ENCODE measurements at places on chromosomes 1 and 21.

DNA sequence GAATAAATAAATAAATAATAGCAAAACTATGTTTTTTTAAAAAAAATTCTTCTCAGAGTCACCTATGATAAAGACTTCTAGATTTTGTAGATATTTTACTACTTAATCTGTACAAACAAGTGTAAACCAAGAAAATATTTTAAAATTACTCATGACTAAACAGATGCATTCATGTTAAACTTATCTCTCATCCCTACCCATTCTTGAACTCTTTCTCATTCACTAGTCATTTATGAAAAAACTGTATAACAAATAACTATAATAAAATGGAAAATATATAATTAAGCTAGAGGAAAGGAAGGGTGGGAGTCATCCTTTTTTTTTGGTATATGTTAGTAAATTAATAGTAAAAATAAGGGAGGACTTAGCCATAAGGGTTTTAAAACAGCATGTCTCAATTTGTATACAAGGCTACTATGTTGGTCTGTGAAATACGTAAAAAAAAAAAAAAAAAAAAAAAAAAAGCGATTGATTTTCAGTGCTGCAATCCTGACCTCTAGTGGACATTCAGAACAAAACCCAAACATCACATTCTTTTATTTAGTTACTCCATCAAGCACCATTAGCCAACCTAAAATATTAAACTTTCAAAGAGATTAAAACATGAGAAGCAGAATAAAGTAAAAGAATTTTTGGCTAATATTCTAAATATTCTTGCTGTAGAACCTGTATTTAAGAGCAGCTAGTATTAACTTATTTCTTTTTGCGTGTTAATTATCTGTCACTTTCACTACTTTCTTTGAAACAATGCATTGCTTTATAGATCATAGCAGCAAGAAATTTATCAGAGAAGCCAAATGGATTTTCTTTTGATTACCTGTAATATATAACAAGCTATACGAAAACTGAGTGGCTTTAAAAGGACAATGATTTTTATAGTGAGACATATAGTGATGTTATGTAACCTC is 255.8 kb upstream of the CACYBP start:
- no peak for DNase-seq

DNA sequence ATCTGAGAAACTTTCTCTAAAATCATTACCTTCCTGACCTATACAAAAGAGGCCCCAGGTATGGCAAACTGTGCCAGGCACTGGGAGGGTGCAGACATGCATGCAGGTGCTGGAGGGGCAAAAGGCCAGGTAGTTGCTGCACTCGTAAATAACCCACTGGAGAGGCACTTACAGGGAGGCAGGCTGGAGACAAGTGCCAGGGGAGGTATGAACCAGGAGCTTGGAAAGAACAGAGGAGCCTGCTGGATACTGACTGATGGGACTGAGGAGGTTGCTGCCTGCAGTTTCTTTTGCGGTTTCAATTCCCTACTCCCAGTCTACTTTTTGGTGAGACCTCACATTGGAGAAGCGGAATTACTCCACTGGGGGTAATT is 113.9 kb downstream of the DSCAM start:
- no peak for DNase-seq

DNA sequence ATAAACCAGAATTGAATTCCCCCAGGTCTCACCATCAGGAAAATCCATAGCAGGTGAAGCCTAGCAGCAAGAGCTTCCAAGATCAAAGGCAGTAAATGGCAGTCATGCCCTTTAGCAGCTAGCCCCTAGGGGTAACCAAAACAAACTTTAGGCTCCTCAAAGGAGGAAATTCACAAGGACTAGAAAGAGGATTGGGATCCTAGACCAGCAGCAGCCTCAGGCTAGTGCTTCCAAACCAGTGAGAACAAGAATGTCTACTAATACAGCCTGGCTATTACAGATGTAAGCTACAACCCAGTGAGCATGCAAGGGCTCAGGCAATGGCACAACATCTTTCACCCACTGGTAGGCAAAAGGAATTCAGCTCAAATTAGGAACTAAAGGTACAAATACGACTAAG is 11.1 kb upstream of the RIMKLA start:
- DNase-seq, result no peak

DNA sequence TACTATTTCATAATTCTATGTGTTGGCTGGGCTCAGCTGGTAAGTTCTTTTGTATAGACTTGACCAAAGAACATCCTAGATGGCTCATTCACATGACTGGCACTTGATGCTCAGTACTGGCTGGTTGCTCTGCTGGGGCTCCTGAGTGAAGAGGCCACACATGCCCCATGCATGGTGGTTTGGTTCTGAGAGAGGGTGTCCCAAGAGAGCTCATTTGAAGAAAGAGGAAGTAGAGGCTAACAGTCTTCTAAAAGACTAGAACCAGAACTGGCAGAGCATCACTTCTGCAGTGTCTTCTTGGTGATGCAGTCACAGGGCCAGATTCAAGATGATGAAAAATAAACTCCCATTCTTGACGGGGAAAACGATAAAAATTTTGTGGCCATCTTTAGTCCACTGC is 5.2 kb upstream of the BACH1 start:
- no peak for DNase-seq

DNA sequence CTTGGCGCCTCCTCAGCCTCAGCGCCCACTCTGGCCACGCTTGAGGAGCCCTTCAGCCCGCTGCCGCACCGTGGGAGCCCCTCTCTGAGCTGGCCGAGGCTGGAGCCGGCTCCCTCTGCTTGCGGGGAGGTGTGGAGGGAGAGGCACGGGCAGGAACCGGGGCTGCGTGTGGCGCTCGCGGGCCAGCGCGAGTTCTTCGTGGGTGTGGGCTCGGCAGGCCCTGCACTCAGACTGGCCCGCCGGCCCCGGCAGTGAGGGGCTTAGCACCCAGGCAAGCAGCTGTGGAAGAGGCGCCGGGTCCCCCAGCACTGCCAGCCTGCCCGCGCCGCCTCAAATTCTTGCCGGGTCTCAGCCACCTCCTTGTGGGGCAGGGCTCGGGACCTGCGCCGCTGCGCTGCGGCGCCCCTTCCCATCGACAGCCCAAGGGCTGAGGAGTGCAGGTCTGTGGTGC is 61.4 kb downstream of the SLC16A1 start:
- DNase-seq, result no peak

DNA sequence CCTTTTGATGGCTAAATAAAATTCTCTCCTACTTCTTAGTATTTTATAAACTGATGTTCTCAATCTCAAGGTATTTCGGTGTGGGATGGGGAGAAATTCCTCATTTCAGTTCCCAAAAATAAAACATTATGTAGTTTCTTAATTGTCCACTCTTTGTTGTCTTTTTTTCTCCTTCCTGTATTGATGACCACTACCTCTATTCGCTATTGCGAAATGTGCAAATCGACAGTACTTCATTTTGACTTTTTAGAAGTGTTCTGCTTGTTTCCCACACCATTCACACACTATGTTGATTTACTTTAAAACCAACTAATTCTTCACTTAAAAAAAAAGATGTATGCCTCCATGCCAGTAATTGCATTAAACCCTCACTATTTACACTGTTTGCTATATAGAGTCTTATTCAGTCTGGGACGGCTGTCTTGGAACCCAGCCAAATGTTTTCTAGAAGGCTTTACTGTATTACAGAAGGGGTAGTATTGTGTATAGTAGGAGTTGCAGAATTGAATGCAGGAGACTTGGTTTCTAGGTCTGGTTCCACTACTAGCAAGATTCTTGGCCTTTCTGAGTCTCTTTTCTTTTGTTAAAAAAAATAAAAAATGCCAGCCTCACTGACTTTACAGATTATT is 5.6 kb downstream of the RNF2 start:
- DNase-seq, result no peak

- DNase-seq, result no peak
Measured at GRCh38 chr1:167446966-167447365, 71.4 kb downstream of the CD247 start.

- DNase-seq, result peak; percentile 58
Measured at GRCh38 chr1:236156512-236157208, 14.3 kb downstream of the GPR137B start.

DNA sequence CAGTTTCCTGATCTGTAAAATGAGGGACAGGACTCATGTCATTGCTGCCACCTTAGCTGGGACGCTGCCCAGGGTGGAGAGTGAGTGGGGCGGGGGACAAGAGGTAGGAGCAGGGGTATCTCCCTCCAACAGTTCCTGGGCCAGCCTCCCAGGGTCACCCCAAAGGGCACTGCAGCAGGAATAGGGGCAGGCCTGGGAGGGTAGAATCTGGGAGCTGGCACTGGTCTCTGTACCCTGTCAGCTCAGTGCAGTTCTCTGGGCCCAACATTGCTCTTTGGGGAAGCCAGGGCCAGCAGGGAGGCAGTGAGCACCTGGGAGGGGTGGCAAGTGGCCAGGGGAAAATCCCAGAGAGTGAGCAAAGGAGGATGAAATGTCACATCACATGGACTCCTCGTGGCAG is 55.8 kb downstream of the ELK4 start:
- no peak for DNase-seq

GRCh38 chr21:41634211-41634694 is 126.3 kb upstream of the TMPRSS2 start:
- no peak for DNase-seq

- no peak for DNase-seq
Measured at GRCh38 chr1:183864611-183865010, 59.7 kb downstream of the RGL1 start.

All from T-helper 2 cell (primary cell).